ENCODE measurements at places on chromosomes 12 and 14. TPM values are rescaled to one million over a fixed set of nuclear protein-coding genes. Genes with fewer than 3 reads are reported as not detected.

GRCh38 chr12:76259660-76260389 lies 88.4 kb downstream of the BBS10 start:
- H3K36me3 ChIP-seq: no peaks in the 10 kb centered on the region
- no peaks in the 10 kb centered on the region for H3K27me3 ChIP-seq
- peak overlapping the region; percentile 86 for H3K27ac ChIP-seq
- H3K4me3 ChIP-seq: no peak overlapping the region
- H3K4me1 ChIP-seq: peaks cover 17% of the 10 kb centered on the region
- DNase-seq: no peak

Gene CDK2
- total RNA-seq: 52.4 TPM

DNA sequence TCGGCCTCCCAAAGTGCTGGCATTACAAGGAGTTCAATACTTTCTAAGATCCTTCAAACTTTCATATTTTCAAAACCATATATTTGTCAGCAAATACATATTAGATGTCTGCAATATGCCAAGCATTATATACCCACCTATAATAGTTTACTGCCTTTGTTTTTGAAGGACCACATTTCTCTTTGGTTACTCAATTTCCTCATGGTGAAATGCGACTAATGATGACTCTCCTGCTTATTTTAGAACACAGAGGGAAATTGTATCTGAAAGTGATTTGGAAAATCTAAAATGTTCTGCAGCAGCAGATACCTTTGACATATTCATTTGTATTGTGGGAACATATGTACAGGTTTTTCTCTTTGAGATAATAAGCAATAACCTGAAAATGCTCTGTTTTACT lies 2.7 kb upstream of the CNTN1 start:
- no peak for DNase-seq
- peaks cover 14% of the 10 kb centered on the region for H3K4me1 ChIP-seq
- no peaks in the 10 kb centered on the region for H3K36me3 ChIP-seq
- H3K4me3 ChIP-seq: no peak overlapping the region

DNA sequence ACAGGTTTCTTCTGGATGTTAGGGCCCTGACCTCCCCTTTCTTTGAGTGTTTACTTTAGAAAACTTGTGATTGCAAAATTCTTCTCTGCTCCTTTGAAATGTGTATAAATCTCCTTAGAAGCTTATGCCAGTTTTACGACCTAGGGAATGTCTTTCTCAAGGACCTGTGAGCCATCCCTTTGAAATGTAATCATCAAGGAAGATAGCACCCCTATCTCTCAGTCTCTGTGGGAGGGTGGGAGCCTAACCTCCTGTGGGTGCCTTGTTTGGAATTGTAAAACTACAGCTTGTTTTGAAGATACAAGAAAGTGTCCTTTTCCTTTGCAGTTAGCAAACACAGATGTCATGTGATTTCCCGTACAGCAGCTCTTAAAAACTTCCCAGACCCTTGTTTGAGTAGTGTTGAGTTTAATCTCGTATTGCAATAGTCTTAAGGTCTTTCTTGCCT lies 3.3 kb downstream of the OR10AD1 start:
- H3K4me3 ChIP-seq: peak overlapping the region; percentile 68
- no peaks in the 10 kb centered on the region for H3K27me3 ChIP-seq
- DNase-seq: no peak
- H3K36me3 ChIP-seq: peaks cover 35% of the 10 kb centered on the region

GRCh38 chr12:55019784-55020183 lies at the start of gene NEUROD4:
NEUROD4 (plus strand) TSS chr12:55019974; CDS start chr12:55026440, 6,466 bp downstream.
- no peaks in the 10 kb centered on the region for H3K4me1 ChIP-seq
- H3K27me3 ChIP-seq: peaks cover 41% of the 10 kb centered on the region
- no peak within 1 kb of the TSS for H3K4me3 ChIP-seq

- no peak for DNase-seq
- no peak overlapping the region for H3K27ac ChIP-seq
These were observed 74.0 kb downstream of the FERMT2 start for GRCh38 chr14:52876806-52877205.

DNA sequence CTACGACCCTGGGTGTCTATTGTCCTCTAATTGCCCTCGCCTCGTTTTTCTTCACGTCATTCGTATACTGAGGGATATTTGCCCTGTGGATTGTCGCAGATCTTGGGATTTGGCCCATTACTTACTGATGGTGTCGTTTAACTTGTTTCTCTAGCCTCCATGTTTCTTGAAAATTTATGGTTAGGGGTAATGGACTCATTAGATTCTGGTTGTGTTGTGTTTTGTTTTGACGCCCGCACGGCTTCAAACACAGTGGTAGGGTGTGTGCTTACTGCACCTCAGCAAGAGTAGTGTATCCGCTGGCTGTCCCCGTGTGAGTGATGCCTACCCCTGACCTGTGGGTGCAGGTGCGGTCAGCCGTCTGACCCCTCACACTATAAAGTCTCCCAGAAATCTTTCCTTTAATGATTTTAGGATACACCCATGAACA lies 874 bp upstream of the RNU6-8 start:
- peaks cover 3% of the 10 kb centered on the region for H3K27me3 ChIP-seq
- no peak for DNase-seq
- H3K4me3 ChIP-seq: peak overlapping the region; percentile 83

GRCh38 chr12:106000382-106001104 lies 138.2 kb downstream of the NUAK1 start:
- H3K27ac ChIP-seq: no peak overlapping the region
- H3K4me1 ChIP-seq: no peaks in the 10 kb centered on the region
- no peak overlapping the region for H3K4me3 ChIP-seq
- peaks cover 6% of the 10 kb centered on the region for H3K36me3 ChIP-seq
- H3K27me3 ChIP-seq: no peaks in the 10 kb centered on the region
- DNase-seq: no peak

Gene NAV3
- 20.2 TPM for total RNA-seq

DNA sequence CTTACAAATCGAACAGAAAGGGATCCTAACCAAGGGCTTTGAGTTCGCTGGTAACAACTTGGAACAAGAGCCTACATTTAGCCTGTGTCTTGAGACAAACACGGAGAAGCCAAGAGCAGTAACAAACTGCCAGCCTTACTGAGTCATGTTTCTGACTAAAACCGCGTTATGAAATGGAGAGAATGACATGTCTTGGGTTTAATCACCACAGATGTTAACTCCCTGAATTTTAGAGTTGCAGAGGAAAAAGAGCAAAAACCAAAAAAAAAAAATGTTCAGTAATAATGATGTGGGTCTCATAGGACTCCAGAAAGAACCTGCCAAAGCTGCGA lies 1.0 kb downstream of the BLTP3B start:
- H3K27ac ChIP-seq: peak overlapping the region; percentile 97
- peaks cover 29% of the 10 kb centered on the region for H3K4me1 ChIP-seq
- peaks cover 2% of the 10 kb centered on the region for H3K36me3 ChIP-seq
- no peak for DNase-seq
- peak overlapping the region; percentile 95 for H3K4me3 ChIP-seq

GRCh38 chr14:81313775-81314429 lies 86.2 kb downstream of the STON2 start:
- H3K4me1 ChIP-seq: peaks cover 56% of the 10 kb centered on the region
- no peak for DNase-seq
- no peak overlapping the region for H3K4me3 ChIP-seq
- no peaks in the 10 kb centered on the region for H3K27me3 ChIP-seq
- H3K36me3 ChIP-seq: peaks cover 13% of the 10 kb centered on the region

Gene DPF3
- 1.3 TPM for total RNA-seq

DNA sequence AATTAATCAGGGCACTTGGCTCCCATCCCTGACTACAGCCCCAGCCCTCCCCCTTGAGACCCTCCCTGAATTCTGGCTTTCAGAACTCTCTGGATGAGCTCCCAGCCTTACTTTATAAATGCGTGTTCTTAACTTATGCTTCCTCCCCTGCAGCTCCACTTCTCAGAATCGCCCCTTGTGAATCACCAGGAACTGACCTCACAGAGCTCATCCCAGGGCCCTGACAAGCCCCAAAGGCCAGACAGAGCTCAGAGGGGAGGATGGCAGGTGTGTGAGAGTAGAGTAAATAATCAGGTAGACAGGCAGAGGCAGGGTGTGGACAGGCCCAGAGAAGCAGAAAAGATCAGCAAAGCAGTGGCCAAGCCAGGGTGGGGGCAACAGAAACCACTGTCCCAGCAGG lies 68.2 kb upstream of the FOXN3 start:
- no peaks in the 10 kb centered on the region for H3K27me3 ChIP-seq
- no peak overlapping the region for H3K4me3 ChIP-seq
- H3K36me3 ChIP-seq: peaks cover 8% of the 10 kb centered on the region

- no peak overlapping the region for H3K27ac ChIP-seq
- peaks cover 42% of the 10 kb centered on the region for H3K4me1 ChIP-seq
- no peak overlapping the region for H3K4me3 ChIP-seq
These were observed 208.3 kb downstream of the NAV3 start for GRCh38 chr12:78038986-78039385.

GRCh38 chr14:89589400-89590118 lies 172.5 kb upstream of the FOXN3 start:
- no peaks in the 10 kb centered on the region for H3K27me3 ChIP-seq
- H3K4me3 ChIP-seq: no peak overlapping the region
- H3K36me3 ChIP-seq: peaks cover 52% of the 10 kb centered on the region
- no peak for DNase-seq
- no peaks in the 10 kb centered on the region for H3K4me1 ChIP-seq
- no peak overlapping the region for H3K27ac ChIP-seq

DNA sequence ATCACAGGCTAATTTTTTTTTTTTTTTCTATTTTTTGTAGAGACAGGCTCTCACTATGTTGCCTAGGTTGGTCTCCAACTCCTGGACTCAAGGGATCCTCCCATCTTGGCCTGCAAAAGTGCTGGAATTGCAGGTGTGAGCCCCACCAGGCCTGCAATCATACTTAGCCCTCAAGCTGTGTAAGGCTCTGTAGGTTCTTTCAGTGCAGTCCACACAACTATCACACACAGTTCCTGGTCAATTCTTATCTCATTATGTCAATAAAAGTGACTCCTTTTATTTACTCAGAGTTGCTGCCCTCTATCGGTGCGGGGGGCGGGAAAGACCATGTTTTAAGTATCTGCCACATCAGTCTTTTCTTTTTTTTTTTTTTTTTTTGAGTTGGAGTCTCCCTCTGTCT lies 29.0 kb downstream of the SLC2A3 start:
- no peak overlapping the region for H3K4me3 ChIP-seq
- no peak for DNase-seq
- H3K27me3 ChIP-seq: no peaks in the 10 kb centered on the region
- H3K27ac ChIP-seq: no peak overlapping the region

DNA sequence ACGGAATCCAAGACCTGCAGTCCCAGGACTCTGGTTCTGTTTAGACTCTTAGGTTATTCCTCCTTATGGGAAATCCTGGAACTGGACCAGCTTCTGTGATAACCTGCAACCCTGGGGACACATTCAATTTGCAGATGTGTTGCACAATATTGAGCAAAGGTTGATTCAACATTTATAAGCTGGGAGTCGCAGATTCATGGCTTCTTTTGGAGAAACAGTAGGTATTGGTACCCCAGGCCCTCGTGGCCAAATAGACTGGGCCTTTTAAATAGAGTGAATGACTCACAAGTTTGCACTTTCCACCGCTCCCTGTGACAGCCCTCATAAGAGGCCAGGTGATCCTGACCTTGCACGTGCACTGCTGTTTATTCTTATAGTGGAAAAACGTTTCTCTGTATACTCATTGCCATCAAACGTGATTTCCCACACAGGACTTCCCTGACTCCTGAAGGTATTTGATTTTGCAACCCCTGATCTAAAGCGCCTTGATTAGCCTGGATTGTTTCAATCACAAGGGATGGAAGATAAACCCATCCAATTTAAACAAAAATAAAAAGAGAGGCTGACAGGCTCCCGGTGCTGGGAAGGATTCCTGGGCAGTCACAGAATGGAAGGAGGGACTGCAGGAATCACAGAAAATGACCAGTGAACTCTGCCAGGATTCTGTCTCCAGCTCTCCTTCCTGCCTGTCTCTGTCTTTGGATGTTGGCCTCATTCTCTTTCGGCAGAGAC lies 98.0 kb downstream of the VCPKMT start:
- H3K4me1 ChIP-seq: peaks cover 14% of the 10 kb centered on the region
- no peak for DNase-seq
- H3K27me3 ChIP-seq: no peaks in the 10 kb centered on the region
- no peak overlapping the region for H3K4me3 ChIP-seq

Gene FAM177A1
- 48.5 TPM for total RNA-seq

DNA sequence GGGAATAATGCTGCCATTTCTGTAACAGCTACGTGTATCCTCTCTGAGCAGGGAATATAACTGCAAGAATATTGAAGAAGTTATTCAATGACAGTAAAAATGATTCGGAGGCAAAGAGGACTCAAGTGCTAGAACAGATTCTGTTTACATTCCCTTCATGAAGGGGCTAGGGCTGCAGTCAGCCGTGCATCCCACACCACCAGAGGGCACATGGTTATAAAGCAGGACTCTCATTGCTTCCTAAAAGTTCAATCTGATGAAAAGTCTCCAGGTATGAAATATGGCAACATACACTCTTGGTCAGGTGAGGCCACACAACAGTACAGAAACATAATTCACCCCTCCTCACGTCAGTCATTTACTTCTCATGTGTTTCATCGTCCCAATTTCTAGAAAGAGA lies 34.0 kb downstream of the TCHP start:
- no peaks in the 10 kb centered on the region for H3K27me3 ChIP-seq
- peaks cover 51% of the 10 kb centered on the region for H3K36me3 ChIP-seq
- DNase-seq: no peak
- H3K4me3 ChIP-seq: no peak overlapping the region

Gene OLR1
- total RNA-seq: 1.4 TPM

Gene FSCB
- total RNA-seq: not detected

DNA sequence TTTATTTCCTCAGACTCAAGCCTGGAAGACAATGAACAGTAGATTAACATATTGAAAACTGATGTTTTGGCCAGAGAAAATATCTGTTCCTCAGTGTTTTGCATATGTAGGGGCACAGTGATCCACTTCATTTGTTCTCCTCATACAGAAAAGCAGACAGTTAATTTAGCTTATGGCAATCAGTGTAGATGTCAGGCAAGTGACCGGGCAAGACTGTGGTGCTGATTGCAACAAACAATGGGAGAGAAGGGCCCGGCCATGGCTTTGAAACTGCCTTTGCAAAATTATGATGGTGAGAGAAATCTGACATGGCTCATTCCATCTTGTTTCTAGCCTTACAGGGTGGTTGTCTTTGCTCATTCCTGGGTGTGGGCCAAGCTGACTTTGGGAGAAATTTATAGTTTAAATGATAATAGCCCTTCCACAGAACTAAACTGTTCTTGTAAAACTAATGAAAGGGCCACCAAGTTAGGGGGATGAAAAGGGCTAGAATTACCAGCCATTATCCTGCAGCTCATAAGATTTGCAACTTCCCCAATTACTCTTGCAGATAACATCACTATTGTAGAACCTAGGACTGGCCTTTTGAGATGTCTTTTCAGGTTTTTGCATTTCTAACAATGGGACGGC lies 220.3 kb downstream of the KTN1 start:
- no peaks in the 10 kb centered on the region for H3K27me3 ChIP-seq
- H3K4me3 ChIP-seq: no peak overlapping the region
- H3K4me1 ChIP-seq: peaks cover 5% of the 10 kb centered on the region
- DNase-seq: no peak

DNA sequence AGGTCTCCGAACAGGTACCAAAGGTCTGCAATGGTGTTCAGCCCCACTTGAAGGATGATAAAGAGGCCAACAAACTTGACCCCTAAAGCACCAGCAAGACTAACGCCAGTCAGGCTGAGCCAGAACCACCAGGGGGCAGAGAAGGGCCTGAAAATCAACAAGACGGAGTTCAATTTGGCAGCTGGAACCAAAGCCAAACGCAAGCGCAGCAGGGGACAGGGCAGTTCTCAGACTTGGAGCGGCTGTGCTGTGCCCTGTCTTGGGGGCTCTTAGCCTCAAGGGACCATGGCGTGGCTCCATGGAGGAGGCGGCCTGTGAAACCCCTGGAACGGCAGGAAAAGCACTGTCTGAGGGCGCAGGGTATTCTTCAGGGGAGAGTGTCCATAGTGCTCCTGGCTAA lies 19.6 kb downstream of the POMT2 start:
- peaks cover 26% of the 10 kb centered on the region for H3K36me3 ChIP-seq
- H3K27me3 ChIP-seq: no peaks in the 10 kb centered on the region
- peak; percentile 68 for DNase-seq
- H3K4me1 ChIP-seq: peaks cover 12% of the 10 kb centered on the region
- H3K4me3 ChIP-seq: no peak overlapping the region

All from mesothelial cell of epicardium (in vitro differentiated cells).